ENCODE measurements at places on chromosomes 16 and 17. TPM values are rescaled to one million over a fixed set of nuclear protein-coding genes. Genes with fewer than 3 reads are reported as not detected.

CORO1A gene
- total RNA-seq = 0.90 TPM

TTLL6 gene
- 0.16 TPM for total RNA-seq

ORC6 gene
- 7.8 TPM for total RNA-seq

ODAD4 gene
- 0.18 TPM for total RNA-seq

TM4SF5 gene
- total RNA-seq = not detected

Data from cardiac atrium fibroblast (primary cell).